Mesangial cell (primary cell): ENCODE measurements at places on chromosomes 11 and 22. TPM values are rescaled to one million over a fixed set of nuclear protein-coding genes. Genes with fewer than 3 reads are reported as not detected.

The SCGB1D2 gene
- total RNA-seq = not detected in 2 replicates

The MRGPRX3 gene
- not detected in 2 replicates for total RNA-seq

The NOX4 gene
- 9.8 and 11.2 TPM in 2 replicates for total RNA-seq

The TRIM5 gene
- 16.5 and 23.2 TPM in 2 replicates for total RNA-seq

The APOA1 gene
- 0.25 TPM in 1 of 2 replicates, not detected in the other for total RNA-seq

The PAMR1 gene
- 2.4 and 10.0 TPM in 2 replicates for total RNA-seq

The HEPHL1 gene
- not detected in 2 replicates for total RNA-seq

The CRYAB gene
- total RNA-seq = 12.7 and 45.5 TPM in 2 replicates

The KBTBD3 gene
- 2.0 and 2.5 TPM in 2 replicates for total RNA-seq

The HEPN1 gene
- total RNA-seq = not detected in 2 replicates

The MS4A3 gene
- not detected in 2 replicates for total RNA-seq

The OR4C6 gene
- total RNA-seq = not detected in 2 replicates

The SUN2 gene
- total RNA-seq = 75.7 and 111 TPM in 2 replicates

The PTPRJ gene
- 59.5 and 69.2 TPM in 2 replicates for total RNA-seq

The MYBPC3 gene
- not detected in 2 replicates for total RNA-seq

The PSMD13 gene
- total RNA-seq = 72.1 and 147 TPM in 2 replicates

The OR4D5 gene
- total RNA-seq = not detected in 2 replicates

The POU2AF3 gene
- 0.25 and 0.33 TPM in 2 replicates for total RNA-seq

The ZNF280A gene
- not detected in 2 replicates for total RNA-seq

The WT1 gene
- total RNA-seq = 13.4 and 41.1 TPM in 2 replicates

The CKAP5 gene
- total RNA-seq = 26.6 and 78.7 TPM in 2 replicates

The FGF3 gene
- total RNA-seq = not detected in 2 replicates

The TTLL12 gene
- 60.8 and 85.9 TPM in 2 replicates for total RNA-seq

The DEFB131B gene
- total RNA-seq = not detected in 2 replicates

The BIK gene
- total RNA-seq = 4.1 and 9.5 TPM in 2 replicates

The OR8G5 gene
- total RNA-seq = not detected in 2 replicates

The THAP12 gene
- 13.1 and 14.8 TPM in 2 replicates for total RNA-seq

The KRTAP5-8 gene
- not detected in 2 replicates for total RNA-seq

The LARGE2 gene
- under 0.01 and 0.25 TPM in 2 replicates for total RNA-seq

The PYGM gene
- total RNA-seq = 0.16 and 2.3 TPM in 2 replicates

The STIM1 gene
- total RNA-seq = 18.7 and 20.2 TPM in 2 replicates

The MPEG1 gene
- total RNA-seq = not detected in 2 replicates

The KLHL35 gene
- total RNA-seq = 1.8 and 4.6 TPM in 2 replicates

The HBB gene
- not detected in 2 replicates for total RNA-seq

The CASP1 gene
- total RNA-seq = 0.38 TPM in 1 of 2 replicates, not detected in the other

The ANO9 gene
- 3.1 and 15.8 TPM in 2 replicates for total RNA-seq

The ACO2 gene
- total RNA-seq = 83.4 and 107 TPM in 2 replicates

The DERL3 gene
- 0.63 and 3.9 TPM in 2 replicates for total RNA-seq

The KRTAP5-7 gene
- total RNA-seq = not detected in 2 replicates

The HBG1 gene
- not detected in 2 replicates for total RNA-seq

The IGF2 gene
- 24.9 and 59.1 TPM in 2 replicates for total RNA-seq

The C11orf86 gene
- total RNA-seq = not detected in 2 replicates

The FGF4 gene
- total RNA-seq = not detected in 2 replicates

The ISX gene
- total RNA-seq = not detected in 2 replicates

The LINC01488 gene
- not detected in 2 replicates for total RNA-seq

The KCNJ11 gene
- total RNA-seq = 0.38 and 0.49 TPM in 2 replicates

The MUC2 gene
- not detected in 2 replicates for total RNA-seq

The APOL1 gene
- total RNA-seq = 4.1 and 20.2 TPM in 2 replicates

The OR4C46 gene
- not detected in 2 replicates for total RNA-seq

The RPUSD4 gene
- total RNA-seq = 15.2 and 18.0 TPM in 2 replicates

The OR4C11 gene
- not detected in 2 replicates for total RNA-seq

The SCARF2 gene
- 19.4 and 38.8 TPM in 2 replicates for total RNA-seq

The MAPK8IP2 gene
- 0.33 and 1.0 TPM in 2 replicates for total RNA-seq

The NNMT gene
- total RNA-seq = 719 and 1,669 TPM in 2 replicates

The LRRC56 gene
- 0.33 and 2.3 TPM in 2 replicates for total RNA-seq

The PGR gene
- total RNA-seq = under 0.01 and 0.13 TPM in 2 replicates
